ENCODE measurements at places on chromosomes 16 and 17. TPM values are rescaled to one million over a fixed set of nuclear protein-coding genes. Genes with fewer than 3 reads are reported as not detected.

Gene TMED6
- polyA plus RNA-seq, result 0.09 TPM

Gene METTL2A
- 28.3 TPM for polyA plus RNA-seq

Gene SMTNL2
- polyA plus RNA-seq, result 210 TPM

Gene MKS1
- 4.4 TPM for polyA plus RNA-seq

Gene BEAN1
- 0.08 TPM for polyA plus RNA-seq

Gene HNF1B
- polyA plus RNA-seq, result 0.03 TPM

Gene SMIM22
- polyA plus RNA-seq, result not detected

Gene TMEM235
- not detected for polyA plus RNA-seq

GRCh38 chr17:57995076-57995956 lies 7.3 kb upstream of the VEZF1 start:
- peak; percentile 61 for DNase-seq

- DNase-seq, result no peak
Observed at GRCh38 chr17:80987941-80988461, 3.6 kb upstream of the CHMP6 start.

DNA sequence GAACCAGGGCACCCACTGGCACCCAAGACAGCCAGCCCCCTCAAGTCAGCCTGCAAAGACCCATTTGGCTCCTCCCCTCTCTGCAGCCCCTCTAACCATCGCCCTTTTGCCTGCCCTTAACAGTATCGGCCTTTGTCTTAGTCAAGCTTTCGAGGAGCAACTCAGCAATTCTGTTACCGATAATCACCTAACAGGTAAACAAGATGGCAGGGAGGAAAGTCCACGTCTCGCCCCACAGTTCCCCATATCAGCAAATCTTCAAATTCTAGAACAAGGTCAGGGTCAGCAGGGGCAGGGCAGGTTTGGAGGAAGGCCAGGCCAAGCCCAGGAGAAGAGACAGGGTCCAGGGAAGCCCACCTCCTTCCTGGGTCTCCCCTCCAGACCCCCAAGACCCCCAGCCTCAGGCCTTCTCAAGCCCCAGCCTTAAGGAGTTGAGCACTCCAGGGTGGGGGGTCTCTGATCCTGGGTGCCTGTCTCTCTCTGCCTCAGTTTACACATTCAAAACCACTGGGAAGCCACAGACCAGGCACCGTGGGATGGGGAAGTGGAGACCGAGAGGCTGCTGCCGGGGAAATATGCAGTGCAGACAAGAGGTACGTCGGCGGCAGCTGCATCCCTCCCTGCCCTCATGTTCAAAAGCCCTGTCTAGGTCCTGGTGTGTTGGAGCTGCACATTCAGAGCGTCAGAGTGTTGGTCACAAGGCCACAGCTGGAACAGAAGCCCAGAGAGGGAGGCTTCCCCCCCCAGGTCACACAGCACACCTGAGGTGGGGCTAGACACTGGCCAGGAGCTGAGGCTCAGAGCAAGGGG lies 3.9 kb upstream of the OSGIN1 start:
- no peak for DNase-seq

GRCh38 chr16:15682105-15682570 lies 32.1 kb downstream of the NDE1 start:
- DNase-seq, result no peak

GRCh38 chr16:67644038-67644437 lies 906 bp upstream of the CARMIL2 start:
- no peak for DNase-seq

DNA sequence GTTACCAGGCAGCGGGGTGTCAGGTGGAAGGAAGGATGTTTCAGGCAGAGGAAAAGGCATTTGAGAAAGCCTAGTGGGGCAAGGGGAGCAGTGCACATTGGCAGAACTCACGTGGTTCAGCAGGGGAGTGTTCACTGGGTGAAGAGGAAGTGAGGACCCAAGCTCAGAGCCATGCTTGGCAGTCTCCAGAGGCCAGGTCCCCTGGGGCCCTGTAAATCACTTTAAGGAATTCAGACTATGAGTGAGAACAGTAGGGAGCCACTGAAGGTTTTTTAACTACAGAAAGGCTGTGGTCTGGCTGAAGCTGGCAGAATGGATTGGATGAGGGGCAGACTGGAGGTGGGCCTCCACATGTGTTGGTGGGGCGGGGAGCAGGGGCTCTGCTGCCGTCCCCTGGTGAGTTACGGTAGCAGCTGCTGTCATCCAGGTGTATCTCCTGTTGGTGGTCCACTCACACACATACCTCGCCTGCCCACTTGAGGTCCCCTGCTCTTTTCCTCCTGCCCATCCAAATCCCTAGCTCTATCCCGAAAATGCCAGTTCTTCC lies 5.1 kb downstream of the CLEC16A start:
- DNase-seq, result no peak

DNA sequence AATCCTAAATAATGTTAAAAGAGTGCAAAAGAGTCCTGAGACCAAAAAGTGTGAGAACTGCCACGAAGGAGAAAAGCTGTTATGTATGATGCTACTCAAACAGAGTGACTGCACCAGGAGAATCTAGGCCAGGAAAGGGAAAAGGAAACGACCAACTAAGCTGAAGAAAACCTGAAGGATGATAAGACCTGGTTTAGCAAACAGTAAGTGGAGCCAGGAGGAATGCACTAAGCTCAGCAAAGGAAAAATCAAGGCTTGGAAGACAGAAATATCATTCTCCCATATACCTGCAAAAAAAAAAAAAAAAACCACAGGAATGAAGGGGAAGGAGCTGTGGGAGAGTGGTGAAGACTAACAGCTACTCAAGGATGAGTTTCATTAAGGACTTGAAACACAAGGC lies 21.1 kb downstream of the CMC2 start:
- DNase-seq, result no peak

GRCh38 chr17:3710951-3711383 lies 12.7 kb upstream of the HASPIN start:
- DNase-seq, result no peak

DNA sequence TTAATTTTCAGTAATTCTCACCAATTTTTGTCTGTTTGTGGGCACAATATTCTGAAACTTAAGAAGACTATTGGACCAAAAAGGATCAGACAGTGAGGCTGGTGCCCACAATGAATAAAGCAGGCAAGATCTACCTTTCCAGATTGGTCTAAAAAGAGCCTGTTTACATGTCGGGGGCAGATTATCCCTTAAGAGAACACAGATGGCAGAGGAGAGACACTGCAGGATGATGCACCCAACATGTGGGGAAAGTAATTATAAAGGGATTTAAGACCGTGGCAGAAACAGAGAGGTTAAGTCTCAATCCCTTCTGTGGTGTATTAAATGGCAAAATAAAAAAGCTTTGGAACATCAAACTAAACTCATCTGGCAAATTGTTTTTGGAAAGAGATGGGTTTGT lies 331.8 kb upstream of the CDH11 start:
- no peak for DNase-seq

GRCh38 chr17:44552361-44552760 lies 4.9 kb upstream of the FZD2 start:
- no peak for DNase-seq

DNA sequence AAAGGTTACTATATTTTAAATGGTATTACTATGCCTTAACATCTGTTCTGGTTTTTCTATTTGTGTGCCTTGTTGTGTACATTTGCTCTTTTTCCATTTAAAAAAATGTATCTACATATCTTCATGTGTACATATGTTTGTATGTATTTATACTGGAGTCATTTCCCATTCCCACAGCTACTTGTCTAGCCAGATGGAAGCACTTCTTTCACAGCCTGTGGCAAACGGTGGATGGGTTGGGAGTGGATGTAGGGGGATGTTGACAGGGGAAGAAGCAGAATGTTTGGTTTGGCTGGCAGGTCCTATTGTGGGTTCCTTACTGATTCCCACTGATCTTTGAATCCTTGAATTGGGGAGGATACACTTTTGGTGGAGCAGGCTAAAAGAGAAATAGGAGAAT lies 93.6 kb upstream of the CNTNAP4 start:
- no peak for DNase-seq

- no peak for DNase-seq
Observed at GRCh38 chr17:6682339-6682738, 30.8 kb downstream of the C17orf100 start.

GRCh38 chr16:2768403-2769089 lies 8.5 kb downstream of the ELOB start:
- DNase-seq, result no peak

GRCh38 chr17:6443692-6444570 lies at the start of gene PIMREG:
PIMREG (plus strand) TSS chr17:6444455; CDS start chr17:6445111, 656 bp downstream.
- peak; percentile 96 for DNase-seq

GRCh38 chr16:53534206-53534605 lies 31.2 kb upstream of the AKTIP start:
- no peak for DNase-seq

DNA sequence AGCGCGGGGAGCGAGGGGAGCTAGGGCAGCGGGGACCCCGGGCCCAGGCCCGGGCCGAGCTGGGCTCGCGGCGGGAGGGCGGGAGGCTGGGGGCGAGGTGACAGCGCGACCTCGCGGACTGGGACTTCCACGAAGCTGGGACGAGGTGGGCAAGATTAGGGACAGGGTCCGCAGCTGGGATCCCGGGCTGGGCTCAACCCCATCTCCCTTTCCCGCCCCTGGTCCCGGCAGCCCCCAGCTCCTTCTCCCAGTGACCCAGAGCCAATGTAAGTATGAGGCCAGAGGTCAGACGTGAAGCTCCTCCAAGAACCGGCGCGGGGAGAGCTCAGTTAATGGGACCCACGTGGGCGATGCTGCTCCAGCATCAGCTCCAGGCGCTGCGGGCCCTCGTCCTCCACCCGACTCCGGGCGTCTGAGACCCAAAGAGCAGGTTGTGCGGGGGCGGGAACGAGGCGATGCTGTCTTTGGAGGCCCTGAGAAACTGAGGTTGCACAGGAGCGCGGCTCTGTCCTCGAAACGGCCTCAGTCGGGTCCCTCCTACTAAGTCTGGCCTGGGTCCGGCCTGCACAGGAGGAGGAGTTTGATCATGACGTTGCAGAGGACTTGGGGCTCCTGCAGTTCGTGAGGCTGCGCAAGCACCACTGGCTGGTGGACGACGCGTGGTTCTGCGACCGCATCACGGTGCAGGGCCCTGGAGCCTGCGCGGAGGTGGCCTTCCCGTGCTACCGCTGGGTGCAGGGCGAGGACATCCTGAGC lies 585 bp downstream of the ALOX12 start:
- DNase-seq, result no peak

GRCh38 chr17:1695365-1695764 lies 10.7 kb upstream of the PRPF8 start:
- no peak for DNase-seq

GRCh38 chr17:74088285-74088933 lies 115.1 kb upstream of the RPL38 start:
- DNase-seq, result no peak
